ENCODE measurements at places on chromosomes 16 and 17.

DNA sequence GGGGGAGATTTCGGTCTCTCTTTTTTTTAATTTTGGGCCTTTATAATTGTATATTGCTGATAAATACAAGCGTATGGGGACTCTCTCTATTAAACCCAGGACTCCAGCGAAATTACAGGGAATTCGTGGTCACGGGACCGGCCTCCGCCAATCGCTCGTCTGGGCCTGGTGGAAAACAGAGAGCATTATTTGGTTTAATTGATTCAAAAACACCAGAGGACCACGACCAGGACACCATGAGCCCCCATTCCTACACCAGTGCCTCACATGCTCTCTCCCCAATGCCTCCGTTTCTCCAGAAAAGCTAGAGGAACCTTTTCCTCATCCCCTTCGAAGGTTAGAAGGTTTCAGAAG is at the start of gene HOXB2:
TSS of gene HOXB2 (minus strand) at position 88 of the 354 bp plus-strand sequence. CDS start 198 bp downstream, outside the sequence.
- no peak for DNase-seq

GRCh38 chr17:81184555-81184954 is 18.5 kb upstream of the AATK start:
- no peak for DNase-seq

- no peak for DNase-seq
Observed at GRCh38 chr17:16466407-16466806, 25.6 kb downstream of the LRRC75A start.

DNA sequence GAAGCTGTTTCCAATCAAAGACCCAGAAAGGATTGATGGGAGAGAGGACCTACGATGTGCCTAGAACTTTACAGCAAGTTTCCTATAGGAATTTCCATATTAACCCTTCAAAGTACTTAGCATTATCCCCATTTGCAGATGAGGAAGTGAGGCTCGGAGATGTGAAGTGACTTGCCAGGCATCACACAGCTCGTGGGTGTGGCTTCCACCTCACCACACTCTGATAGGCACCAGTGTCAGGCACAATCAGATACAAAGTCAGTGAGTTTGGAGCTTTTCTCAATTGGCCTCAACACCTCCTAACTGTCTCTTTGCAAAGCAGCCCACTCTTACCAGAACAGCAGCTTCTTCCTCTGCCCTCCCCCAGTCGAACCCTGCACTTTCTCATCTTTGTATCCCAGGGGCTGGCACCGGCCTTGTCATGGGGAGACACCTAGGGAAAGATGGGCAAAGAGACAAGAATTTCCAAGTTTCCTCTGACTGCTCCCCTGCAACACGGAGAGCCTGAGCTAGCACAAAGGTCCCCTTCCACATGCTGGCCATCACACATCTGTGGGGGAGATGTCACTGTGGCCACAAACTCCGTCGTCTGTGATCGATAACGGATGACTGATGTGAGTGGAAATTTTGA is 37.4 kb upstream of the CCL1 start:
- DNase-seq: no peak

DNA sequence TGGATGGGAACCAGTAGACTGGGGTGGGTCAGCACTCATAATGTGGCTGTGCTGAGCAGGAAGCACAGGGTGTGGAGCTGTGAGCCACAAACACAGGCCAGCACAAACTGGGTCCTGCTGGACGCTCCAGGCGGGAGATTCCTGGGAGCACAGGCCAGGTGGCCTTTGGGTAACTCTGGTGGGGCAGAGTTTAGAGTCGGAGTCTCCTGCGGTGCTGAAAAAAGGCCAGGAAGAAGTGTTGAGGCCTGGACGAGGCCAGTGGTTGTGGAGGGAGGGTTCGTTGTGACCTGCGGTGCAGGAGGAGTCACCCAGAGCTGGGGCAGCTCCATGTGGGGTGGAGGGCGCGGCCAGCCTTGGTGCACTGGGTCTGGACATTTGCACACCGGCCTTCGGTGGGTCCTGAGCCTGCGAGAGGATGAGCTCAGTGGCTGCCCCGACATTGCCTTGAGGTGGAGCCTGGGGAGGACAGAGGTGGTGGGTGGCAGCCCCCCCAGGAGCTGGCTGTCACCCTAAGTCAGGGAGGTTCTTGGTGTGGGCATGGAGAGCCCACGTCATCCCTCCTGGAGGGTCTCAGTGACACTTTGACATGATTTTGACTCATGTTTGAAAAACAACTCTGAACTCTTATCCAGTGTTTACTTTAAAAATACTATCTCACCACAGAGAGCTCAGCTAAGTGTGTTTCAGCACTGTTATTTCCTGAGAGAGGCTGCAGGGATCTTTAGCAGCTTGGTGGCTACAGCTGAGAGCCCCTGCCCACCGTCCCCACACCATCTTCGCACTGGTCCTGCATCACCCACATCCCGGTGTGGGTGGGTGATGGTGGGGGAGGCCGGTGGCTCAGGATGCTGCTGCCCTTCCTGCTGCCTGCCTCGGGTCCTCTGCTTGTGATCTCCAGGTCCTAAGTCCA is 98.7 kb downstream of the NPIPB11 start:
- DNase-seq: no peak

DNA sequence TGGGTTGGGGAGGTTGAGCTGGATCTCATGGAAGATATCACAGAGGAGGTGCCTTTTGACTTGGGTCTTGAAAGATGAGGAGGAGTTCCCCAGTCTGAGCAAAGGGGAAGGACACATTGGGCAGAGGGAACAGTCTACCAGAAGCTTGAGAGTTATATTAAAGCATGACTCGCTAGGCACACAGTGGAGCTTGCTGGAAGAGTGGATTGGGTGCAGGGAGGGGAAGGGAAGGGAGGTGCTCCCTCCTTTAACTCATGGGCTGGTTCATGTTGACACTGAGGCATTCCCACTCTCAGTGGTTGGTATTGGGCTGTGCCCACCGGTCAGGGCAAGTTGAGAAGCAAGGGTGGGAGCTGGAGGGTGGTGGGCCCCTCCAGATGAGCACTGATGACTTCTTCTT is 5.9 kb downstream of the TMEM98 start:
- no peak for DNase-seq

- no peak for DNase-seq
Observed at GRCh38 chr16:14365200-14365851, 264.7 kb downstream of the PARN start.

DNA sequence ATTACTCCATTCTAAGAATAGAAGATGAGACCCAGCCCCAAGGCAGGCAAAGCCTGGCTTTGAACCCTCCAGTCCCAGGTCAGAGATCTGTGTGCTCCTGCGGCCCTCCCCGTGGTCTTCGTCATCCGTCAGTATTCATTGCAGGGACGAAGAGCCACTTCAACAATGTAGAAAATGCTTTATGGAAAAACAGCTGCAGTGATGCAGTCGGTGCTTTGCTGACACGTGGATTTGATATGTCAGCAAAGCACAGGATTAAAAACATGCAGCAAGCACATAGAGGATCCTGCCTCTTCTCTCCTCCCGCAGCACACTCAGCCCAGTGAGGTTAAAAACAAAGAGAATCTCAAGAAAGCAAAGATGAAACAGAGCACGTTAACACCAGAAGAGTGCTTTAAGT is 117.1 kb upstream of the AXIN2 start:
- no peak for DNase-seq
